NCI-H1417 (cell line): ENCODE measurements at places on chromosomes 5 and 9.

- no peak for DNase-seq
Measured at GRCh38 chr5:9042241-9042640, 503.6 kb downstream of the SEMA5A start.

GRCh38 chr5:35672995-35673394, 55.3 kb downstream of the SPEF2 start:
- no peak for DNase-seq

DNA sequence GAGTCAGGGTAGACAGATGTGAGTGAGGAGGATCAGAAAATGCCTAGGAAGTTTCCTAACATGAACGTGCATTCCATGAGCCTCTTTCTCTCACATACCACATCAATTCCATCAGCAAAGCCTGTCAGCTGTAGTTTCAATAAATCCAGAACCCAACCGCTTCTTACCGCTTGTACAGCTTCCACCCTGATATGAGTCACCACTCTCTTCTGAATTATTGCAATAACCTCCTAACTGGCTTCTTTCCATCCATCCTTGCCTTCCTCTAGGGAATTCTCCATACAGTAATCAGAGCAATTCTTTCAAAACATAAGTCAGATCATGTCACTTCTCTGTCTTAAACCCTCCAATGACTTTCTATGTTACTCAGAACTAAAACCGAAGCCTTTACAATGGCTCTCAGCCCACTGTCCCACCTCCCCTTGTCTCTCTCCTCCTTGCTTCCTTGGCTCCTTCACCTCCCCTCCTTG, 8.1 kb upstream of the RAD23B start:
- no peak for DNase-seq

DNA sequence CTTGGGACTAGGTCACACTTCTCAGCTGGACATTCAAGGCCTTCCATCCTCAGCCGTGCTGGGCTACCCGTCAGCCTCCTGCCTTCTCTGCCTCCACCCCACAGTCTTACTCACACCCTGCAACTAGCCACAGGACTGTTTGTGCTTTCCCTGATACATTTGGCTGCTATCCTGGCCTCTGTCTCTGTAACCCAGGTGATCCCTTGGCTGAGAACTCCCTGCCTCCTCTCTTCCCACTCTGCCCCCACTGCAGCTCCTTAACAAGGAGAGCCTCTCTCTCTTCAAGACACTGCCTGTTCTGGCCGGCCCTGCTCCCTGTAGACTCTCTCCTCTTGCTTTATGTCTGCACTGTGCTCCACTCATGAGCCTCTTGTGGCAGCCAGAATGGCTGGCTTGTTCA, 120.6 kb downstream of the MSX2 start:
- no peak for DNase-seq

- DNase-seq = no peak
Measured at GRCh38 chr5:21823588-21823987, 1029.6 kb downstream of the CDH12 start.

DNA sequence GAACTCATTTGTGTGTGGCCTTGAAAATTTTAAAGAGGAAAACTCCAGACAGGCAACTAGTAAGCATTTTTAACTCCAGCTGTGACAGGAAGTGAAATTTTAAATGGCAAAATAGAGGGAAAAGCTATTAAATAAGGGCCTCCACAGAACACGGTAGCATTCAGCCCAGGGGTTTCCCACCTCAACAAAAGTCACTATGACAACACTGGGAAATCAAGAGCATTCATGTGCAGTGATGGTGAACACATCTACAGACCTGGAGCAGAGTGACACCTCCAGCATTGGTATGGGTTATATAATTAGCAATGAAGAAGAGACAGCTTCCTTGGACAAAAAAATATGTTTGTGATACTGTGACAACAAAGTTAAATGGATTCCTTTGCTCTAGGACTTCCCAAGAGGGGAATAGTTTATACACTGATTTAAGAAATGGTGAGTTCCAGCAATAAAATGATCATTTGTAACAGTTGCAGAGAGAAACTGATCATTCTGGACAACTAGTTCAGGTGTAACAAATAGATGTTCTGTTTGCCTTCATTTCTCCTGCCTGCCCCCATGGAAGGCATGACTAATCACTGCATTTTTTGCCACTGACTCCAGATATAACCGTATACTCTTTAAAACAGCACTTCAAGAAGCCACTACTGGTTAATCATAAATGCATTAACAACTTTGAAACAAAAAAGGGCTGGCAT, 93.3 kb upstream of the SLC44A1 start:
- no peak for DNase-seq

- peak; percentile 71 for DNase-seq
Measured at GRCh38 chr9:19788614-19789271, at the start of gene SLC24A2. Gene SLC24A2, minus strand, starts transcription at chr9:19789037.

DNA sequence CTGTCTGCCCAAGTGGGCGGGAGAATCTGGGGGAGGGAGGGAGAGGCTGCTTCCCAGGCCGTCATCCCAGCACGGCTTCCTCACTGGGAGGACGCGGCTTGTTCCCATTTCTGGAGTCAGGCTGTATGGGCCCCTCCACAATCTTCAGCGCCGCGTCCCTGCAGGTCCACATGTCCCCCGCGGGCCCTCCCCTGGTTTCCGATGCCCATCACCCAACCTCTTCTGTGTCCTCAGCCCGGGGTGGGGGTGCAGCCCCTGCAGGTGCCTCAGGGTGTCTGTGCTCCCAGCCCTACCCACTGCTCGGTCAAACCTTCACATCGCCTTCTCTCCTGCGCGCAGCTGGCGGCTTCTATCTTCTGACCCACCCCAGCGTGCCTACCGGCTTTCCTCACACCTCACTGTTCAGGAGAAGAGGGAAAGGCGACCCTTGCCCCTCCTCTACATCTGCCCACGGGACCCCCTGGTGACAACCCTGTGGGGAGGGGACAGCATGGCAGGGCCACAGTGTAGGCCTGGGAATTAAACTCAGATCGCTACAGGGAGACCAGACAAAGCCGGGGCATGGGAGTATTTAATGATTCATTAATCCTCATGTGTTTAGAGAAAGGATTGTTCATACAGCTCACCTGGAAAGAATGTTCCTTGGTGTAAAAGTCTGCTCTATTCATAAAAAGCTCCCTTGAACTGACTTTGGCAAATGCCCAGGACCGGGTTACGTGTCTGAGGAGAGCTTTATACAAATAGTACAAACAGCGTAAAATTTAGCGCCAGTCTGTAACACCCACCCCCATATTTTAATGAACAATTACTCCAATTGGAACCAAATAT, 145.1 kb downstream of the IRX1 start:
- no peak for DNase-seq

- no peak for DNase-seq
Measured at GRCh38 chr9:122526602-122527001, 491 bp downstream of the OR1N1 start.

- no peak for DNase-seq
Measured at GRCh38 chr5:158117467-158118160, 258.7 kb upstream of the CLINT1 start.

DNA sequence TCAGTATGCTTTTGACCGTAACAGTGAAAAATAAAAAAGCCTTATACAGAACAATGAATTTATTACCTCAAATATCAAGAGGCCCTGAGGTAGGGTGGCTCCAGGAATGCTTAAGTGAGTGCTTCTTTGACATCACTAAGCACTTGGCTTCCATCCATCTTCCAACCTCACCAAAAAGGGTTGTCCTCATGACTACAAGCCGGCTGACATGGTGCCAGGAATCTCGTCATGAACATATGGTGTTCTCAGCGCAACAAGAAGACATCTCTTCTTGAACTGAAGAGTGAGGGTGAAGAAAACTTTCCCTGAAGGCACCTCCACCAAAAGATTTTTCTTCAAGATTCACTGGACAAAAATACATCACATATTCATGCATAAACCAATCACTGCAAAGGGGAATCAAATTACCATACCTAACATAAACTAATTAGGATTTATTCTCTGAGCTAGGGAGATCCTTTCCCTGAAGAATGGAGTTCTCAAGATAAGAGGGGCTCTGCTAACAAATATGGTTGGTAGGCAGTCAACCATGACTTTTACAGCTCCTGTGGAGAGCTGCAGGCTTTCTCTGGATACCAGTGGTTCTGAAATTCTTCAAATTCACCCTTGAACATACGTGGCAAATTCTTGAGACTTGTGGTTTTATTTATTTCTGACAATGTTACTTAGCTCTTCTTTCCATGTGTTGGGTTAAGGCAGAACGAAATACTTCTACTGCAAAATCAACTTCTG, 49.5 kb downstream of the AGXT2 start:
- DNase-seq = peak; percentile 7

- peak; percentile 26 for DNase-seq
Measured at GRCh38 chr9:2298217-2298616, 283.1 kb downstream of the SMARCA2 start.

- no peak for DNase-seq
Measured at GRCh38 chr5:116561658-116562057, 13.0 kb downstream of the SEMA6A start.

DNA sequence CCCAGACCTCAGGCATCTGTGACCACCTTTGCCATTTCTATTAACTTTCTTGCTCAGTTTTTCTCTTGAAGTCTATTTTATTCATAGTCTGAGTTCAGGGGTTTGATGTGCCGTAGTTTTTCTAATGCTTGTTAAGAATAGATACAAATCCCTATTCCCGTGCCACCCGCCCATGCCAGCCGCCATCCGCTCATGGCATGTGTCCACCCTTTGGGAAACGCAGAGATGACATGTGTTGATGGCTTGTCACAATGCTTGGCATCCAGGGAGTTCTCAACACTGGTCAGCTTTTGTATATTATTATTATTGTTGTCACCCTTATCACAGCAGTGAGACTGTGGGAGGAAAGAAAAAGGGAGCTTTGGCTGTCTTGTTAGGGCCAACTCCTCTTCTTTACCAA, 17.3 kb upstream of the ANGPTL2 start:
- DNase-seq = no peak

DNA sequence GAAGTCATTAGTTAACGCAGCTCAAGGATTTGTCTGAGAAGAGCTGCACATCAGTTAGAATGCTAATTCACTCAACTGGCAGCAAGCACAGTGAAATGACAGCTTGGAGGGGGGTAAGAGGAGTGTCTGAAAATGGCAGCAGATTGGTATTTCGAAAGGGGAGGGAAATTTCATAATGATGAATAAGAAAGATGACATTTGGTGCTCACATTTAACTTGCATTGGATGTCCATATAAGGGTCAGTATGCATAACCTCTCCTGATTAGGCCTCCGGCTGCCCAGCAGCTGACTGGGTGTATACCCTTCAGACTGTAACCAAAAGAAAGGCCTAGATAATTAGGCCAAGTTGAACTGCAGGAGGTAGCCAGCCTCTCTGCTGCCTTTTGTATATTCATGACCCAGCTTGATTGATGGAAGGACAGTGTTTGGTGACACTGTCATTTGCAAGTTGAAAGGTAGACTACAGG, 131.0 kb downstream of the PBX3 start:
- peak; percentile 94 for DNase-seq

DNA sequence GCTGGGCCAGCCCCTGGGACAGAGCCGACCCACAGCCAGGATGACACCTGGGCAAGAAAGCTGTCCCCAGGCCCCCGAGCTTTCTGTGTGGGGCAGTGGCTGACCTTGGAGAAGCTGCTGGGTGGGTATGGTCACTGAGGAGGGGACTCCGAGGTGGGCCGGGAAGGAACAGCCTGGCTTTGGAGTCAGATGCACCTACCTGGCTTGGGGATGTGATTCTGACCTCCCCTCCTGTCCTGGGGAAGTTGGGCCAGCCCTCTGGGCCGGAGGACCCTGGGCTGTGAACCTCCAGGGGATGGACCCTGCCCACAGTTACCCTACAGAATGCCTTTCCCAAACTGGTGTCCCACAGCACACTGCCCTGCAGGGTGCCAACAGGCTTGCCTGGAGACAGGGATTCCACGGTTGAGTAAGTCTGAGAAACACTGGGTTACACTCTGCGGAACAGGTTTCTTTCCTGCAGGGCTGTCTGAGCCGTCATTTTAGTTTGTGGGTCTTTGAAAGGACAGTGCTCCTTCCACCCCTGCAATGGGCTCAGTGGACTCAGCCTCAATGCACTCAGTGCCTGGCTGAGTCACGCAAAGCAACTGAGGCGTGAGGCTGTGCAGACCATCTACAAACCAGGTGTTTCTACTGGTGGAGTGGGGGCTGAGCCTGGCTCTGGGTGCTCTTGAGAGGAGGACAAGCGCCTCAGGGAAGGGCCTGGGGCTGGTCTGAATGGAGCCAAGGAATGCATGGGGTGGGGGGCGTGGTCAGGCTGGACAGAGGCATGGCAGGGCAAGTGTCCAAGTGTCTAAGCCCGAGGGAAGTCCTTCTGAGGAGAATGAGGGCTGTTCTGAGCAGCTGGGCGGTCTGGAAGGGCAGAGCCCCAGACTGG, 41.3 kb upstream of the PHYKPL start:
- DNase-seq = no peak

DNA sequence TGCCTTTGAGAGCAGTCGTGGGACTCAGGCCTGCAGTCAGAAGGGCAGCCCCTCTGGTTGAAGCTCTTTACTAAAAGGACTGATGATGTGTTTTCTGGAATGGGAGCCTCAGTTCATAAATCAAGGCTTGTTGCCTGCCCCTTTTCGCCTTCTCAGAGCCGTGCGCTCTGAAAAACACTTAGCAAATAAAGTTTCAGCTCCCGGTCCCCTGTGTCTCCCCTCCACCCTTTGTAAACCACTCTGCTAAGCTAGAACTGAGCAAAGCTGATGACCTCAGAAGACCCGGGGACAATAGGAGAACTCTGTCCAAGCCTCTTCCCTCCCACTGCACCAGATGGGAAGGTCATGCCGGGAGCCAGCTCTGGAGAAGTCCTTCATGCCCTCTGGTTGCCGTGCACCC, 39.3 kb upstream of the ADRA1B start:
- DNase-seq = no peak

DNA sequence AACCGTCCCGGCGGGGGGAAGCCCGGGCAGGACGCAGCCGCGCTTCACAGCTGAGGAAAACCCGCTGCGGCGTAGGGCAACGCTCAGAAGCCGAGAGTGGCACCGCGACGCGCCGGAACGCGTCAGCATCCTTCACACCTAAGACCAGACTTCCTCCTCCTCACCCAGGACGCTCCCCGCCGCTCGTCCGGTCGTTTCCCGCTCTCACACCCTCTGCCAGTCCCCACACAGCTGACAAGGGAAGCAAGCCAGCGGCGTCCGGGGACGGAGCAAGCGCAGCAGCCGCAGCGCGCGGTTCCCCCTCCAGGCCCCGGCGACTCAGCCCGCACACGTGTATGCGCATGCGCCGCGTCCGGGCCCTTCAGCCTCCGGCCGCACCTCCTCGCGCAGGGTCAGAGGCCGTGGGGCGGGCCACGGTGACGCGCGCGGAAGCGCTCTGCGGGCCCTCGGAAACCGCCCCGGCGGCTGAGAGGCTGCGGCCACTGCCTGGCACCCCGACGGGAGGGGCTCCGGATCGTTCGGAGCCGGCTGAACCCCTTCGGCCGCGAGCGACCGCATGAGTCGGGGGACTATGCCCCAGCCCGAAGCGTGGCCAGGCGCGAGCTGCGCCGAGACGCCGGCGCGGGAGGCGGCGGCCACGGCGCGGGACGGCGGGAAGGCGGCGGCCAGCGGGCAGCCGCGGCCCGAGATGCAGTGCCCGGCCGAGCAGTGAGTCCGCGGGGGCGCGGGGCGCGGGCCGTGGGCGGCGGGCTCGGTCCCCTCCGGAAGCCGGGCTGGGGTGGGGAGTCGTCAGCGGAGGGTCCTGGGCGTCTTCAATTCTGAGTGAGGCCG, at the start of gene OTULIN:
OTULIN (plus strand) TSS at position 449 of the 831 bp plus-strand sequence; CDS start at position 557, 108 bp downstream.
- DNase-seq = peak; percentile 93

GRCh38 chr9:107639426-107639825, 149.9 kb upstream of the KLF4 start:
- DNase-seq = peak; percentile 91
